ENCODE measurements at places on chromosomes 12 and 14. TPM values are rescaled to one million over a fixed set of nuclear protein-coding genes. Genes with fewer than 3 reads are reported as not detected.

Gene LRTM2
- total RNA-seq, result not detected

Gene RTN1
- 15.4 TPM for total RNA-seq

Gene LAG3
- 1.3 TPM for total RNA-seq

Gene MTA1
- total RNA-seq, result 87.1 TPM

Gene PLA2G1B
- 1.8 TPM for total RNA-seq

Gene GPR65
- 3.4 TPM for total RNA-seq

Gene DNM1L
- 65.8 TPM for total RNA-seq

Gene ABHD12B
- total RNA-seq, result not detected

Gene RILPL1
- 17.9 TPM for total RNA-seq

GRCh38 chr12:51924551-51925319 lies 17.4 kb downstream of the ACVRL1 start:
- DNase-seq, result no peak

DNA sequence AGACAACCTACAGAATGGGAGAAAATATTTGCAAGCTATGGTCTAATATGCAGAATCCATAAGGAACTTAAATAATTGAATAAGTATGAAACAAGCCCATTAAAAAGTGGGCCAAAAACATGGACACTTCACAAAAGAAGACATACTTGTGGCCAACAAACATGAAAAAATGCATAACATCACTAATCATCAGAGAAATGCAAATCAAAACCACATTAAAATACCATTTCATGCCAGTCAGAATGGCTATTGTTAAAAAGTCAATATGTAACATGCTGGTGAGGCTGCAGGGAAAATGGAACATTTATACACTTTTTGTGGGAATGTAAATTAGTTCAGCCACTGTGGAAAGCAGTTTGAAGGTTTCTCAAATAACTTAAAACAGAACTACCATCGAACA lies 945.4 kb upstream of the FLRT2 start:
- DNase-seq, result no peak

DNA sequence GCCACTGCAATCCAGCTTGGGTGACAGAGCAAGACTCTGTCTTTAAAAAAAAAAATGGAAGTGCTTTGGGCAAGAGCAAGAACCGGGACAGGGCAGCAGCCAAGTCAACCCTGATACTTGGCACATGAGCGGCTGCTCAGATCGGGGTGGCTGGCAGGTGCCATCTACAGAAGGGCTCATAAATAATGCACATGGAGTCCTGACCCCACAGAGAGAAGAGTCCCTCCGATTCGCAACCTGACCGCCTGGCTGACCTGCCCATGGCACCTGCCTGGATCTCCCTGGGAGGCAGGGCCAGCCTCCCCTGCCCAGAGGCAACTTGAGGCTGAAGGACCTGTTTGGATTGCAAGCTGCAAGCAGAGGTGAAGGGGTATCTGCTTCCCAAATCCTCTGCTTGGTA lies 9.6 kb upstream of the TMEM120B start:
- DNase-seq, result no peak

DNA sequence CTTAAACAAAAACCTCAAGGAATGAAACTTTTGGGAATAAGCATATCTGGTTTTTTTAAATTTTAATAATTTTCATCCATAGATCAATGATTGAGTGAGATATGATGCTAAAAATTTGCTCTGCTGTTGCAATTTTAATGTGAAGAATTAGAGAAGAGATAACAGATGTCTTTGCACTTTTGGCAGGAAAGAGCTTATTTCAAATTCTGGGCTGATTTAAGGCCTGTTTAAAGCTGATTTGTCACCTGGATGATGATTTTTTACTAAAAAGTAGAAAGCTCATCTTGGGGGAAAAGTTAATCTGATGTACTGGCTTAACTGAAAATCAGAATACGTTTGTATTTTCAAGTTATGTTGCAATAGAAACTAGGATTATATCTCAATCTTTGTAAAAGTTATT lies 268.9 kb upstream of the NOVA1 start:
- no peak for DNase-seq

- DNase-seq, result no peak
Measured at GRCh38 chr12:62290846-62291245, 30.6 kb downstream of the USP15 start.

GRCh38 chr12:21607701-21608100 lies 3.1 kb upstream of the GYS2 start:
- no peak for DNase-seq

GRCh38 chr14:77565289-77565993 lies 51.0 kb downstream of the SPTLC2 start:
- DNase-seq, result no peak

DNA sequence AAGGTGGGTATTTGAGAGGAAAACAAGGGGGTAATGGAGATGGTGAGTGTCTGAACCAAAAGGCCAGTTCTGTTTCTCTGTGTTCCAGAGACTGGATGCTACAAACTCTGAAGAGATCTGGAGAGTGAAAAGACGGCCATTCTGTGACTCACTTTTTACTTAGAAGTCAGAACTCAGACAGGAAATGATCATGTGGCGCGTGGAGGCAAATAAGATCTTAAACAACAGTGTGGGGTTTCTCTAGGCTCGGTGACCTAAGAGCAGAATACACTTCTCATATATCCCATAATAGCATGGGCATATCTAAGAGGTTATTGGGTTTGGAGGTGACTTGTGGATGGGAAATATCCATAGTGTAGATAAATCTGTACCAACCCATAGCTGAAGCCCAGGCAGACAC lies 463.5 kb downstream of the TMEM132D start:
- no peak for DNase-seq

GRCh38 chr14:70664698-70665447 lies 23.2 kb downstream of the TTC9 start:
- DNase-seq, result no peak

DNA sequence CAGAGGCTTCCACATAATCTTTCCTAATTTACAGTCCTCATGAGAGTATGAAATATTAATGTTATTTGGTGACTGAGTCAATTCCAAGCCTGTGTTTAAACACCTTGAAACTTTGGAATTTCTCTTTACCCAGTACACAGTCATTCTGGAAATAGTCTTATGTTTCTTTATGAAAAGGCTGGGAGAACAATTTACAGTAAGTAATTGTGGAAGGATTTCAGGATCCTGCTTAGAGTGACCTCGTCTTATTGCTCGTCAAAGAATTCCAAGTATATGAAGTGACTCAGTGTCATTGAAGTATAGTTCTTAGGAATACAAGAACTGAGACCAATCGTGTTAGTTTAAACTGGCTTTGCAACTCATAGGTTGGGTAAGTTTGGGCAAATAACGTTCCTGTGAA lies 634.2 kb downstream of the SLC16A7 start:
- DNase-seq, result no peak

GRCh38 chr12:42162193-42162592 lies 17.5 kb upstream of the GXYLT1 start:
- DNase-seq, result no peak

- peak; percentile 26 for DNase-seq
Measured at GRCh38 chr14:77151245-77151644, 9.7 kb upstream of the ZDHHC22 start.

GRCh38 chr12:52119398-52120254 lies 40.1 kb downstream of the SMIM41 start:
- no peak for DNase-seq

GRCh38 chr14:84882830-84883229 lies 647.1 kb upstream of the FLRT2 start:
- DNase-seq, result no peak

GRCh38 chr14:54758041-54758440 lies 144.6 kb downstream of the GCH1 start:
- DNase-seq, result no peak

GRCh38 chr12:116360579-116361413 lies 83.3 kb upstream of the MED13L start:
- DNase-seq, result no peak

- no peak for DNase-seq
Measured at GRCh38 chr12:19652386-19652785, 213.1 kb downstream of the AEBP2 start.

DNA sequence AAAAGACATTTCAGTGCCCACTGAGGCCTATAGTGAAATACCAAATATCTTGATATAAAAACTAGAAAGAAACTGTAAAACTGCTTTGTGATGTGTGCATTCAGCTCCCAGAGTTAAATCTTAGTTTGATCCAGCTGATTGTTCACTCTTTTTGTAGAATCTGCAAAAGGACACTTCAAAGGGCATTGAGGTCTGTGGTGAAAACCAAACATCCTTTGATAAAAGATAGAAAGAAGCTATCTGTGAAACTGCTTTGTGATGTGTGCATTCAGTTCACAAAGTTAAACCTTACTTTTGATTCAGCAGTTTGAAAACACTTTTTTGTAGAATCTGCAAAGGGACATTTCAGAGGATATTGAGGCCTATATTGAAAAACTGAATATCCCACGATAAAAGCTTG lies 290.7 kb upstream of the ALG10B start:
- no peak for DNase-seq

GRCh38 chr12:109966546-109966945 lies 29.6 kb downstream of the GIT2 start:
- DNase-seq, result no peak

DNA sequence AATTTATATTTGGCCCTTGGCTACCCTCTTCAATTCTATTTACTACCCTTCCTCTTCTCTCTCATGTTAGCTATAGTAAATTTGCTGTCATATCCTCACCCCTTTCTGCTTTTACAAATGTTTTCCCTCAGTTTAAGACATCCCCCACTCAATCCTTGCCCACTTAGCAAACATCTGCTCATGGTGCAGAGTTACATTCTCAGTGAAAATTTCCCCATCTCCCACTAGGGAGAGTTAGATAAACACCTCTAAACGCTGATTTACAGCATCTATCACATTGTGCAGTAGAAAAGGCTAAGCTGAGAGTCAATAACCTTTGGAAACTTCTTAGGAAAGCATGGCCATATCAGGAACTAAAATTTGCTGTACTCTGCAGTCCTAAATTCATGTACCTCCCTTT lies 69.0 kb downstream of the DENND5B start:
- no peak for DNase-seq

GRCh38 chr12:2531371-2531770 lies 263.4 kb upstream of the FKBP4 start:
- no peak for DNase-seq

GRCh38 chr14:71022939-71023338 lies 115.7 kb downstream of the PCNX1 start:
- no peak for DNase-seq

DNA sequence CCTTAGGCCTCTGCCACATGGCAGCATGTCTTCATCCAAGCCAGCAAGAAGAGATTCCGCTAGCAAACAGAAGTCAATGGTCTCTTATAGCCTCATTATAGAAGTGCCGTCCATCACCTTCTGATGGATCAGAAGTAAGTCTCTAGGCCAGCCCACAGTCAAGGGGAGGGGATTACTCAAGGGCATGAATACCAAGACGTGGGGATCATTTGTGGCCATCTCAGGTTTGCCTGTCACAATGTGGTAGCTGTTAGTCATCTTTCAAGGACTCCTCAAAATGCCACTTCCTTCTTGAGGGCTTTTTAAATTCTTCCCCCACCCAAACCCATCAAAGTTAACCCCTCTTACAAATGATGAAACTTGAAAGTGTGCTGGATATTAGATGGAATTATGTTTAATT lies 8.1 kb upstream of the ADCY6 start:
- DNase-seq, result no peak

- no peak for DNase-seq
Measured at GRCh38 chr12:56031987-56032386, 9.7 kb upstream of the RPS26 start.

DNA sequence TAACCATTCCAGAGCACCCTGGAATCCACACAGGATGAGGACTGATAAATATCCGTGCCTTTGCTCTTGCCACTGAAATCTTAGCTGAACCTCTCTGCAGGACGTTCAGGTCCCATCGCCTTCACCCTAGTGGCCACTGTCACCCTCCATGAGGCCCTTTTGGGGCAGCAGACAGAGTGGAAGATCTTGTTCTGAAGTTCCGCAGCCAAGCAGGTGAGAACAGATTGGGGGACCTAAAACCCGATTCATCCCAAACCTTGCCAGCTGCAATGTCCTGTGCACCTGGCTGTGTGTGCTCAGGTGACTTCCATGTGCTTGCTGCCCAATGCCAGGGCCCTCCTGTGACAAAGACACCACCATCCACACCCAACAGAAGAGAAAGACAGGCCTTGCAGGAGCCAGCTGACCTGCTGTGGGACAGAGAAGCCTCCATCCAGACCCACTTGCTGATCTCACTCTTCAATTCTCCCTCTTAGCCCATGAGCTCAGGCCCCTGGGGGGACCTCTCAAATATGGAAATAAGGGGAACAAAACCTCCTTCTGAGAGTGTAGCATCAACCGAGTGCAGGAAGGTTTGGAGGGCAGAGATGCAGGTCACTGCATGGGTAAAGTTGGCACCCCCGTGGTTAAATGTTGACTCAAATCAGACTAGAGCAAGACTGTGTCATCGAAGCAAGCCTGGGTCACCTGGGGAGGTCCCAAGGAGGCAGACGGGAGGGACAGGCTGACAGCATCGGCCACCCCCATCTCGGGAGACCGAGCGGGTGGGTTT lies 308.7 kb upstream of the DIO3 start:
- peak; percentile 86 for DNase-seq

- no peak for DNase-seq
Measured at GRCh38 chr12:20489645-20490044, 121.3 kb downstream of the PDE3A start.
